Left cardiac atrium (tissue), 4 donors: ENCODE measurements at places on chromosomes 5 and 9. TPM values are rescaled to one million over a fixed set of nuclear protein-coding genes. Genes with fewer than 3 reads are reported as not detected.

The SPACA9 gene
- total RNA-seq = 5.4 TPM

The TAL2 gene
- total RNA-seq = 0.50 TPM

The NFX1 gene
- 23.0 TPM for total RNA-seq

GRCh38 chr5:178182158-178182876 is 4.9 kb downstream of the GMCL2 start:
- DNase-seq = no peak

DNA sequence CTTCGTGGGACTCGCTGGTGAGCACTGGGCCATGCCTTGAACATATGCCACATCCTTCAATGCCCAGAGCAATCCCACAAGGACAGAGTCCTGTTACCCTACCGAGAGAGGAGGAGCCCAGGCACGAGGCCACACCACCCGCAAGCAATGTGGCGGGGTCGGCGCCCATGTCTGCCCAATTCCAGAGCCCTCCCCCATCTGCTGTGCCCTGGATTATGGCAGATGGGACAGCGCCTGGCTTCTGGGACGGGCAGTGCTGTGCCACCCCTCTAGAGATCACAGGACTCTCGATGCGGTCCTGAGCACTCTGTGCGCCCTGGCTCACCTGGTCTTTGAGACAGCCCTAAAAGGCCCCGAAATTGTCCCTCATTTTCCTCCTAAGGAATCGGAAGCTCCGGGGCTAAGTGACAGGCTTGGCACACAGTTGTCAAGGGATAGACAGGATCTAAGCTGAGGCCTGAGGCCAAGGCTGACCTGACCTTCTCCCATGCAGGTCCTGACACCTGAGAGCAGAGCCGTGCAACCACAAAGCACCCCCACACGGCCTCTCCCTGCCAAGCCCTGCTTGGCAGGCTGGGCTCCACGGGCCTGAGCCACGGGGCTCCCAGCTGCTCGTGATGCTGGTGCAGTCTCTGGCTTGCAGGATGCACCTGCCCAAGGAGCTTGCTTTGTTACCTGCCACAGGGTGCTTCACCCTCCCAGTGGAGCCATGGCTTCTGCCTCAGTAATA is 48.8 kb downstream of the PRRT1B start:
- no peak for DNase-seq

DNA sequence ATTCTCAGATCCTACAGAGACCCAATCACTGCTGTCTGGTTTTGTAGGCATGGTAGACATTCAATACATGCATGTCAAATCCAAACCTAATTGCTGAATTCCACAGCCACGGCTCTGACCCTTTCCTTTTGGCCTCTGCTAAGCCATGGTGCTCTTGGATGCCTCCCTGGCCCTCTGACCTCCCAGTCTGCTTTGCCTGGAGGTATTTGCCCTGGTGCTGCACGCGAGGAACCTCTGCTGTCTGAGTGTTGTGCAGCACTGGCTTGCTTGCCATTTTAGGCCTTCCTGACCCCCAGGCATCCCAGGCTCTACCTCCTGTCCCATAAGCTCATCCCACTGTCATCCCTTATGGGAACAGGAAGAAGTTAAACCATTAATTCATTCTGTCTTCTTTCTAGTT is 60.9 kb downstream of the DOCK2 start:
- no peak for DNase-seq

DNA sequence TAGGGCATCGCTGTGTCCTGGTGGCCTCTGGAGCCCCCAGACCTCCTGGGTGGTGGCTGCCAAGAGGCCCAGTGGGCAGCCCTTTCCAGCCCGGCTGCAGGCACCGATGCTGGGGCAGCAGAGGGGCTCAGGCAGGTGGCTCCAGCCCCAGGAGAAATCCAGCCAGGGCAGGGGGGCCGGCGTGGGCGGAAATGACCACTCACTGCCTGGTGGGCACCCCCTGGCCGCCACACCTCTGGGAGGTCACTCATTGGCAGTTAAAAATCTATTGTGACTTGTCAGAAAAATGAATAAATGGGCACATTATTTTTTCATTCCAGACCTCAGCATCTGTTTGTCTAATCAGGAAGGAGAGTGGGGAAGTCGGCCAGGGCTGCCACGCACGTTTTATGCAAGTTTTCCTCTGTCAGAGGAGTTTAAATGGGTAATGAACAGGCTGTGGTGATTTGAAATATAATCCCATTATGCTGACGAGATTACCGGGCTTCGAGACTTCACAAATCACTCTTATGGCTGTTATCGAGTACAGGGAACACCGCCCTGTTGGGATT is 171.9 kb downstream of the GAPVD1 start:
- DNase-seq = no peak

GRCh38 chr9:126127591-126127990 is 199.0 kb upstream of the MVB12B start:
- no peak for DNase-seq
